Stimulated activated CD8-positive, alpha-beta memory T cell treated with anti-CD3 and anti-CD28 coated beads, Interleukin-15, amount 100 ng/mL, for 24 hours (primary cell): ENCODE measurements at places on chromosomes 11 and 22.

DNA sequence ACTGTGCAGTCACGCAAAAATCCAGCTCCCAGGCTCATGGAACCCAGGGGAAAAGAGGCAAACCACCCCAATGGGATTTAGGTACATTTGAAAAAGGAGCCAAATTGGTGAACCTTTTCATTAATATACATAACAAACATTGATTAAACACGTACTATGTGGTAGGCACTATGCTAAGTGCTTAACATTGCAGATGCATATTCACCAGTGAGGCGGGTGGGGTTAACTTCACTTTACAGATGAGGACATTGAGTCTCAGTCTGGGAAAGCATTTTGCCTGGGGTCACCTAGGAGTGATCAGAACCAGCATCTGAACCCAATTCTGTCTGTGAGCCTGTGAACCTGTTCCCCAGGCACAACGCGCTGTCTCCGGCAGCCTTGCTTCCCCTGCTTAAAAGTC lies 146.3 kb downstream of the COMMD9 start:
- DNase-seq = no peak

- DNase-seq = no peak
Observed at GRCh38 chr11:128598506-128599150, 11.3 kb upstream of the ETS1 start.

DNA sequence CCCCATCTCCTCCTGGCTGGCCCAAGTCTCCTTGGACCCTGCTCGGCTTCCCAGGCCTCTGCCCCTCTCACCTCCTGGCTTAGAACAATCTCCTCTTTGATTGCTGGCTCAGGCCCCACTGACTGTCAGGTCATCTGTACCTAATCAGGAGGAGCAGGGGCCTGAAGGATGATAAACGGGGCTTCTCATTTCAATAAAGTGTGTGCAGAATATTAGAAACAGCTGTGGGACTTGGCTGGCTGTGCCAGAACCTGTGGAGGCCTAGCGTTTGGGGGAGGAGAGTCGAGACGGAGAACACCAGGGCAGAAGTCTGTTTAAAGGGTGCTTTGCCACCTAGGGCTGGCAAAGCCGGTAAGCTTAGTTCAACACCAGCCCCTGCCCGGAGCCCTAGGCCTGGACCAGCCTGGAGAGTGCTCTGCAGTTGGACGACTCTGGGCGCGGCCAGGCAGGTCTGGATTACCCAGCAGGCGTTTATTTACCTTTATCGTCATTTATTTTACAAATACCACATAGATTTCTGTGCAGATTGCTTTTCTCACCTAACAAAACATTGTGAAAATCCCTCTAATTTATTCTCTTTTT lies 10.1 kb upstream of the VSIG10L2 start:
- DNase-seq = no peak

- no peak for DNase-seq
Observed at GRCh38 chr11:87966694-87967093, 208.5 kb downstream of the RAB38 start.

- DNase-seq = peak; percentile 87
Observed at GRCh38 chr11:66267379-66268243, 828 bp upstream of the RAB1B start.

GRCh38 chr22:48187356-48187755 lies 1424.9 kb downstream of the TBC1D22A start:
- DNase-seq = no peak

DNA sequence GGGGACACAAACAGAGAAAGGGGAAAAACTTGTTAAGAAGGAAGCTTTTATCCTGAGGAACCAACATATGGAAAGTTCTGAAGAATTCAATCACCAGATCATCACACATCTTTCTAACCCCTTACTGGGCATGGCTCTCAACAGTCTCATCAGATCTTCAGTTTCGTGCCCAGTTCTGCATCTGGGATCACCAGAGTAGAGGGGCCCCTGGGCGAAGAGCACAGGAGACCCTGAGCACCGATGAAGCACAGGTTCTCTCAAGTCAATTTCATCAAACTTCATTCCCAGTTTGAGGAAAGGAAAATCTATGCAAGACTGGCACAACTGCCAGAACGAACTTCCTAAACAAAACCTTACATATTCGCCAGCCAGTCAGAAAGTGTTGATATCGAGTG lies 8.5 kb upstream of the PYGM start:
- no peak for DNase-seq

DNA sequence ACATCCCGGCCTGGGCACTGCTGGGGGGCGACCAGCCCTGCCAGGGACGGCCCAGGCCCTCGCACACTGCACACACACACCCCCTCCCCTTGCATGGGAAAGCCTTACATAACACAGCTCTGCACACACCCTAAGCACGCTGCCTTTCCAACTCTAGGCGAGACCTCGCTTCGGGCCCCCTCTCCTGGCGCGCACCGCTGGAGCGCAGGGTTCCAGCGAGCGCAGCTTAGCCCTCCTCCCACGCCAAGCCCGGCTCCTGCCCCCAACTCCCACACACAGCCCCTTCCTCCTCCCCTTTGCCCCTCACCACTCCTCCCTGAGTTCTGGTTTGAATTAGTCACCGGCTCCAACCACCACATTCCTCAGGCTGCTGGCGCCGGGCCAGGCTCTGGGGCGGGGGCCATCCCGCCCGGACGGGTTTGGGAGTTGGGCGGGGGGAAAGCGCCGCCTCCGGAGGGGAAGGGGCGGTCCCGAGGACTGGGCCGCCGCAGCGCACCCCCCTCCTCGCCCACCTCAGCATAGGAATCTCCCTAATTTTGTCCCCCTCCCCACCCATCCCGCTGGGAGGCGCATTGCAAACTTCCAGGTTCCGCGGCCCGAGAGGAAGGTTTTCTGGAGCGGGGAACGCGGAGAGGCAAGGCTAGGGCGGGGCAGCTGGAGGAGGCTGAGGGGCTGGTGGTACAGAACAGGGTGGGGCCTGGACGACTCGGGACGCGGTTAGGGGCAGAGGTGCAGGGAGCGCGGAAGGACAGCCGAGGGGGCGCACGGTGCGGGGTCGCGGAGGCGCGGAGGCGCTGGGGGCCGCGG lies 966 bp downstream of the AHNAK start:
- DNase-seq = no peak

DNA sequence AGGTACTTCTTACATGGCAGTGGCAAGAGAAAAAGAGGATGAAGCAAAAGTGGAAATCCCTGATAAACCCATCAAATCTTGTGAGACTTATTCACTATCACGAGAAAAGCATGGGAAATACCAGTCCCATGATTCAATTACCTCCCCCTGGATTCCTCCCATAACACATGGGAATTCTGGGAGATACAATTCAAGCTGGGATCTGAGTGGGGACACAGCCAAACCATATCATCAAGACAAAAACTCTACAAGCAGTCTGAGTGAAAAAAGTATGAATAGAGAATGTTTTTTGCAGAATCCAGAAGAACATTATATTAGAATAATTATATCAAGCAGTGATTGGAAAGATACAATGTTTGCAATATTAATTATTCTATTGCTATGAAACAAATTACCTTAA lies 893.7 kb downstream of the FAM181B start:
- DNase-seq = no peak

DNA sequence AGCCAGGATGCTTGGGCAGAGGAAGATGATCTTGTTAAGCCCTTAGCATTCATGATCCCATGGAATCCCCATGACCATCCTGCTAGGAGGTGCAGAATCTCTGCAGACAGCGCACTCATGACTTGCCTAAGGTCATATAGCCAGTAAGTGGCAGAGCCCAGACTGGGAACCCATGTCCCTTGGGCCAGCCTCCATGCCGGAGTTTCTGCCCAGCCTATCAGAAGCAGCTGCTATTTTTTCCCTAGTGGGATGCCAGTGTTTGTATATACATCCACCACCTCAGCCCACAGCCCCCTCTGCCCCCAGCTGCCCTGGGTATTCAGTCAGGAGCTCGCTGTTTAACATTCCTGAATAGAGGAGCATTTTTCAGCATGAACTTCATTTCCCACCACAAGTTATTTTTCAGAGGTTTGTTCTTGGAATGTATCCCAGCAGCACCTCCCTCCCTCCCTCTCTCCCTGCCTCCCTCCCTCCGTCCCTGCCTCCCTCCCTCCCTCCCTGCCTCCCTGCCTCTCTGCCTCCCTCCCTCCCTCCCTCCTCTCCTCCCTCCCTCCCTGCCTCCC lies 34.4 kb upstream of the SUSD2 start:
- DNase-seq = no peak

DNA sequence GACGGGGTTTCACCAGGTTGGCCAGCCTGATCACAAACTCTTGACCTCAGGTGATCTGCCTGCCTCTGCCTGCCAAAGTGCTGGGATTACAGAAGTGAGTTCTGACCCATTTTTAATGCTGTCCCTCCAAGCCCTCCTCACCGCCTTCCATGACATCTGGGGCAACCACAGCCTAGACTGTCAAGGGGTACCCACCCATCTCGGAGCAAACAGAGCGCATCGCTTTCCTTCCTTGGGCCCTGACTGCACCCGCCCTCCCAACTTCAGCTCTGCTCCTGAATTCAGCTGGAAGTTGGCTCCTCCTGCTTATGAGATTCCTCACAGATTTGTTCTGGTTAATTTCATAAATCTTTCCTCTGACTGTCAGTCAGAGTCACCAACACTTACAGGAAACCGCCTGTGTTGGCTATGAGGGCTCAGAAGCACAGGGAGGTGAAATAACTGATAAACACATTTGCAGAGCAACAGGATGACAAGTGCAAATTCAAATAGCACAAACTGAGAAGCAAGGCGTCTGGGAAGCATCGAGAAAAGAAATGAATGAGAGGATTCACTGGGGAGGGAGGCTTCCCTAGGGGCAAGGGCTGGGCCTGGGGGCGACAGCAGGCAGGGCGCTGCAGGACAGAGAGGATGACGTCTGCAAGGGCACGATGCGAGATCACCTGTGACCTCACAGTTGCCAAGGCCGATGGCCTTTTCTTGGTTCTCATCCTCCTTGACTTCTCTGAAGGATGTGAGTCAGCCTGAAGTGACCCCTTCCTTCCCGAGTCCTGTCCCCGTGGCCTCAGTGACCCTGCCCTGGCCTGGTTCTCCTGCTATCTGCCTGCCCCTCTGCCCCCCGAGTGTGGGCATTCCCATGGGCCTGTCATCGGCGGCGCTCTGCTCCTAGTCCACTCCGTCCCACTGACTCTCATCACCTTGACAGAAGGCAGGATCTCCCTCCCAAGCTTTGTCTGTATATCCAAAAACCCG lies 6.1 kb downstream of the IFT27 start:
- DNase-seq = no peak

DNA sequence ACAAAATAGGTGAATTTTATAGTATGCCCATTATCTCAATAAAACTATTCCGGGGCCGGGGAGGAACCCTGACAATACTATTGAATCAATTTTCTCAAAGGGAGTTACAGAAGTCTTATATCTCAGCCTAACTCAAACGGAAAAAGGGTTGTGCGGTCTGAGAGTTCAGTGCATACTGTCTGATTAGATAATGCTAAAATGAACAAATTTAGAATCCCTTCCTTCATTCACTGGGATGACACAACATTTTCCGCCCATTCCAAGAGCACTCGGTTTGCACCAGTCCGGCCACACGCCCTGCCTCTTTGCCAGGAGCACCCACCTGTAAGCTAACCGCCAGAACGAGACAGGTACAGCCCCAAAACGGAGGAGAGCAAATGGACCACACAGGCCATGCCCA lies 50.0 kb upstream of the NFRKB start:
- DNase-seq = no peak

DNA sequence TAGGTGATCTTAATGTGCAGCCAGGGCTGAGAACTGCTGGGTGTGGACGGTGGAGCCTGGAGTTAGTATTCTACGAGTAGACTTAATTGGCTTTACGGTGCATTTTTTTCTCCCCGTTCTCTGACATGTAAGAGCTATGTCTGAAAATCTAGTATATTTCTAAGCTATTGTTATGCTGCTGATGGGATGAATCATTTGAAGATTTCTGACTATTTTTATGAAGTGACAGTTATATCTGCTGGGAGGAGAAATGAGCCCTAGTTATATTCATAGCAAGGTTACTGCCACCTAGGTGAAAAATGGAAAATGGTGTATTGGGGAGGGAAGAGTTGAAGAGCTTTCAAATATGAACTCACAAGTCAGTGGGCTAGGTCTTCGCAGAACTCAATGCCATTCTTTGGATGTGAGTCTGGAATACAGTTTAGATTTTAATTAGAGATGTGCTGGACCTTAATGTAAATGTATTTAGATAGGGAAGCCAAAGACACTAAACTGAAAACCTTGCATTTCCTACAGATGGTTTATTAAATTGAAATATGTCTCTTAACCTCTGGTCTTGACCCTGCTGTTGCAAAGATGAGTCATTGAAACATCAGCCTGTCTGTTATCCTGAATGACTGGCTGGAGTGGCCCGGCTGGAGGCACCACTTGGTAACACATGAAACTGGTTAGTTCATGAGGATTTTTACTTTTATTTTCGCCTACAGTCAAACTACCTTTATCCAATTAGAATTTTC lies 293.7 kb downstream of the DDX10 start:
- no peak for DNase-seq

GRCh38 chr11:86303257-86303656 lies 1.2 kb downstream of the HIKESHI start:
- no peak for DNase-seq

DNA sequence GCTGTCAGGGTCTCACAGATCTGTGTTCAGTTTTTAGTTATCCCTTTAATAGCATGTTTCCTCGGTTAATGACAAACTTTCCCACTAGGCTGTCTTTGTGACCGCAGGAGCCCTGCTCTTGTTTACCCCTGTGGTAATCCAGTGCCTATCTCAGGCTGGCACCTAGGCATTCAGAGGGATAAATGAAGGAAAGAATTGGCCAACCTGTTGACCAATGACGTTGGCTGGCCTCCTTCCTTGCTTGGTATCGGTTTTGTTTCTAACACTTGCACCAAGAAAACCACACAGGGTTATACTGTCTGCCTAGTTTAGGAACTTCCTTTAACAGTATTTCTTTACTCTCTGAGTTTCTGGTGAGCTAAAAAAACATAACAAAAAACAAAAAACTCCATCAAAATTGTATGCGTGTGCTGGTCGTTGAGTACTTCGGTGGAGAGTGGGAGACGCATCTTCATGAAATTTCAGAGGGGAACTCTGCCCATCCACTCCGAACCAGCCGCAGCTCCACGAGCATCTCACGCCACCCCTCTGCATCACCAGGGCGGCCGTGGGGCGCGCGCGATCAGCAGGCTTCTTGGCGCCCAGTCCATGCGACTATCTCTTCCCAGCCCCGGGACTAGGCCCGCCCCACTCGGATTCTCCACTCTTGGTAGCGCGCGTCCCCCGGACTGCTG lies 563 bp upstream of the ENDOD1 start:
- DNase-seq = no peak

DNA sequence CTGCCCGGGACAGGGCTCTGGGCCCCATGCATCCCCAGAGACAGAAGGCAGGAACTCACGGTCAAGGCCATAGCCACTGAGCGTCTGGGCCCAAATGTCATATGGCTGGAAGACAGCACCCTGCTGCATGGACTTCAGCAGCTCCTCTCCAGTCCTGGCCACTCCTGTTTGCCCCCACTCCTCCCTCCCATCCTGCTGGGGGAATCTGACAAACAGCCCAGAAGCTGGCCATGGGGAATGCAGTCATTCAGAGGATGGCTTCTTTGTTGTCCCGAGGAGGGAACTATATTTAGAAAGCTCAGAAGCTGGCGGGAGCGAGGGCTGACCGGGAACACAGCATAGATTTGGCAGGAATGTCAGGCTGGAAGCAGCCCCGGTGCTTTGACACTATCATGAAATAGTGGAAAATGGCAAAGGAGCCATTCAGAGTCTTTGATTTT lies 35.0 kb downstream of the DKK3 start:
- no peak for DNase-seq
